Body of pancreas (tissue), 4 donors: ENCODE measurements at places on chromosomes 4 and X. TPM values are rescaled to one million over a fixed set of nuclear protein-coding genes. Genes with fewer than 3 reads are reported as not detected.

CTAG1B gene
- total RNA-seq: not detected

DNA sequence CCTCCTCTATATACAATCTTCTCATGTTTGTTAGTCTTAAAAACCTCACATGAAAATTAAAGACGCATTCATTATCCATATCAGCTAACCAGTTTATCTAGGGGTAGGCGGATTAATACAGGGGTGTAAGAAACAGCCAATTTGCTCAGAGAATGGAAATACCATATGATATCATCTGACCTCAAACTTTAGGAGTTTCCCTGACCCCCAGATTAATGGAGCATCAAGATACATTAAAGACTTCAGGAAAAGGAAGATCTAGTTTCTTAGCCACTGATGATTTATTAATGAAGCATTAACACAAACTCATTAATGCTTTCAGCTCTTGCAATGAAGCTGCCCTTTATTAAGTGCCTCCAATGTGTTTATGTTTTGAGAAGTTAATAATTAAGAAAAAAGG lies 67.5 kb downstream of the CAMK2D start:
- DNase-seq: no peak

- peak; percentile 76 for DNase-seq
Measured at GRCh38 chr4:77385124-77385969, 220.3 kb upstream of the CXCL13 start.

DNA sequence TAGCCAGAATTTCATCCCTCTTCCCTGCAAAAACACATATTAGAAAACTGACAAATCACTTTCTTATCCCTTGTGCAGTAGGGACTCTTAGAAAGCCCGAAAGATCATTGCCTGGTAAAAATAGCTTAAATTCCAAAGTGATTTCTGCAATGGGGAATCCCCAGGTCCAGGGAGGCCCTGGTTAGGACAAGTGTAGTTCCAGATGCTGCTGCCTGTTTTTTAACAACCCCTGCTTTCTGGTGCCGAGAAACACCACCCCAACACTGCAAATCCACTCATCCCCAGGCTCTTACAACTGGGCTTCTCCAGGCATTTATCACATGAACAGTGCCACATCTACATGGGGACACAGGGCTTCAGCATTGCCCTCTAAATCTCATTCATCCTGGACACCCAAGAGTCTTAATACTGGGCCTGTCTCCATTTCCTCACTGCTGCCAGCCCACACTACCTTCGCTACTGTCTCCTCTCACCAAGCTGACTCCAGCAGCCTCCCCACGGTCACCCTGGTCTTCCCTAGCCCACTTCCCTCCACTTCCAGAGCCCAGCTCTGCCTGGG lies 112.2 kb upstream of the PSAPL1 start:
- no peak for DNase-seq

DNA sequence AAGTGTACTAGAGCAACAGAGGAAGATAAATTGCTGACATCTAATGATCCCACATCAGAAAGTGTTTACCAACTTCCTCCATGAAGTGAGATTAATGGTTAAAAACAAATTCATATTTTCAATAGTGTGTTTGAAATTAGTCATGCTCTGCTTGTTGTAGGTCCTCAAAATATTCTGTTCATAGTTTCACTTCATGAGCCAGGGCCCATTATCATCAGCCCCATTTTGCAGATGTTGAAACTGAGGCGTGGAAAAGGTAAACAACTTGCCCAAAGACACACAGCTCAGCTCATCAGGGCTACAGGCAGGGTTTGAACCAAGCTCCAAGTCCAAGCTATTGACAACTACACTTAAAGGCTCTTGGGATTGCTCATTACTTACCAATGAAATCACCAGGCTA lies 103.5 kb upstream of the PPARGC1A start:
- no peak for DNase-seq

- no peak for DNase-seq
Measured at GRCh38 chr4:70678383-70678999, 9.8 kb upstream of the UTP3 start.

SPATA18 gene
- total RNA-seq: 4.0 TPM

GRCh38 chrX:150842198-150842685 lies 56.2 kb downstream of the CD99L2 start:
- no peak for DNase-seq

RASL11B gene
- 1.3 TPM for total RNA-seq

TRAM1L1 gene
- 2.3 TPM for total RNA-seq

DNA sequence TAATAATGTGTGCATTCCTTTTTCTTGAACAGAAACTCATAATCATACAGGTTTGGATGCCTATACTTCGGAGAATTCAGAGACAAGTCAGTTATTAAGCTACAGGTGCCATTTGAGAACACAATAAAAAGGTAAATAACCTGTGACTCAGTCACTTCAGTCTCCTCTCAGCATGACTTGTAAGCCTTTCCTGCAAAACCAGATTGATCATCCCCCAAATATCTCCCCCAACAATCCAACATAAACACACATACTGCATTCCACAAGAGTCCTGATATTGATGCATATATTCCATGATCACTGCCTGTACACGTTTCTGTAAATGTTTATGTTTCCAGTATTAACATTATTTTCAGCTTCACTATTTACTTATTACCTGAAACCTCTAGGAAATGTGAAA lies 110.8 kb downstream of the PWWP3B start:
- no peak for DNase-seq
